Esophagus squamous epithelium (tissue), 5 donors: ENCODE measurements at places on chromosomes 12 and 14.

DNA sequence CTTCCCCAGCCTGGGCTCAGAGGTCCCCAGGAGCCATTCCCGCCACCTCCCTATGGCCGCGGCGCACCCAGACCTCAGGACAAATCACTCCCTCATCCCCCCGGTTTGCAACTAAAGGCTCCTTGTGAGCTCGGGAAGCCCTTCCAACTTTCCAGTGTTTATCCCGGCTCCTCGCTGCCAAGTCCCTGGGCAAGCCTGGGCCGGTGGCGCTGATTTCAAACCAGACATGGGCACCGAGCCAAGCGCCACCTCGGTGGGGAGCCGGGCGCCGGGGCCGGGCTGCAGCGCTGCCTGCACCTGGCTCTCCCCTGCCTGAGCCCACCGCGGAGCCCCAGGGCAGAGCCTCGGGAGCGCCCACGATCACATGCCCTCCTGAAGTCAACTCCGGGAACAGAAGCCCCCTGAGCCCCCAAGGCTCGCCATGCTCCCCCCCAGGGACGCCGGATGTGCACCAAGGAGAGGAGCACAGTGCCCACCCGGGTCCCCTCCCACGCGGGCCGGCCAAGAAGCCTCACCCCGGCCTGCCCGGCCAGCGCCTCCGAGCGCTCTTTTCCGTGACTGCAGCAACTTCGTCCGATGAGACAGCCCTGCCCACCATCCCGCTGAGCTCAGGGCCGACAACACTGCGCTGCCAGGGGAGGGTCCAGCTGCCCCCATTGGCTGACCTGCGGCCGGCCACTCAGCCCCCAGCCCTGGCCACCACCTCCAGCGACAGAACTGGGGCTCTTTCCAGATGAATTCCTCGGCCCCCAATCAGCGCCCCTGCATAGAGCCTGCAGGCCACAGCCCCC lies 50.0 kb downstream of the NCOR2 start:
- DNase-seq, result no peak

DNA sequence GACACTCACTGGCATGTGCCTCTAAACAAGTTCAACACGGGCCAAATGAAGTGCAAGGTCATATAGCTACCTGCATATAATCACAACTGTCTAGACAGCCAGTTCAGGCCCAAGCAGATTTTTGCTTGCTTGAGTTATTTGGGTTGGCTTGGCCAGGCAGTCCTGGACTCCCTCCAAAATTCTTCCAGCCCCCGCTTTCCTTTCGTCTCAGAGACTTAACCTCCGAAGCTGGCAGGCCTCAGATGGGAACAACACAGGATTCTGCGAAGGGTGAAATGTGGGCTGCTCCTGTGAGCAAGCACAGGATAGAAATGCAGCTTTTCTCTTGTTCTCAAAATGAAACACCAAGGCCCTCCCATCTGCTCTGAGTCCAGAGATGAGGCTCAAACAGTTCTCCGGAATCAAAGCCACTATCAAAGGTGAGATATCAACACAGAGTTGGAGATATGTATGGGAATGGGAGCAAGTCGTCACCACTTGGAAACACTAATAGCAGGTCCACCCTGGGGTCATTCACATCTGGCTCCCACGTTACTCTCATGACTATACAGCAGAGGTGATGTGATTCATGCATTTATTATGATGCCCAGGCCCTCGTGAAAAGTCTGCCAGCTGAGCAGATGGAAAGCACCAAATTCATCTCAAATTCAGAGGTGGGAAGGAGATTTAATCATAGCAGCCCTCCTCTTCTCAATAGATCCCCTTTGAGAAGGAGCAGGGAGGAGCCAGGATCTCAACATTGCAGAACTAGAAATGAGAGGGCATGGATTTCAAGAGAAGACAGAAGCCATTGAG lies 389.8 kb downstream of the NUAK1 start:
- DNase-seq, result no peak

GRCh38 chr12:117049295-117049694 lies 49.9 kb downstream of the TESC start:
- no peak for DNase-seq

GRCh38 chr12:15320881-15321280 lies 1.4 kb upstream of the PTPRO start:
- DNase-seq, result no peak

DNA sequence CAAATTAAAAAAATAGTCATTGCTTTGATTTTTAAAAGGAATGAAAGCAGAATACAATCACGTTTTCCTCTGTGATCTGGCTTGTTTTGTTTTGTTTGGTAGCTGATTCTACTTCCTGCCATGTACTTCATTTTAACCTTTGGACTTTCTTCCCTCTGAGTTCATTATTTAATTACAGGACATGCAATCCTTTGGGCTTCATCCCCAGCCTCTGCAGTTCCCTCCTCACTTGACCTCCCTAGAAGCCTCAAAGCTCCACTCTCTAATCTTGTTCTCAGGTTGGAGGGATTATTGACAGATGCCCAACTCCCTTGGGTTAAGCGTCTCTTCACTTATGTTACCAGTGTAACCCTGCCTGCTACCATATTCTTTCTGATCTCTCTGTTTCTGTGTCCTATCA lies 967.9 kb upstream of the SEL1L start:
- DNase-seq, result no peak

GRCh38 chr12:96258104-96258961 lies 64.2 kb downstream of the ELK3 start:
- no peak for DNase-seq

DNA sequence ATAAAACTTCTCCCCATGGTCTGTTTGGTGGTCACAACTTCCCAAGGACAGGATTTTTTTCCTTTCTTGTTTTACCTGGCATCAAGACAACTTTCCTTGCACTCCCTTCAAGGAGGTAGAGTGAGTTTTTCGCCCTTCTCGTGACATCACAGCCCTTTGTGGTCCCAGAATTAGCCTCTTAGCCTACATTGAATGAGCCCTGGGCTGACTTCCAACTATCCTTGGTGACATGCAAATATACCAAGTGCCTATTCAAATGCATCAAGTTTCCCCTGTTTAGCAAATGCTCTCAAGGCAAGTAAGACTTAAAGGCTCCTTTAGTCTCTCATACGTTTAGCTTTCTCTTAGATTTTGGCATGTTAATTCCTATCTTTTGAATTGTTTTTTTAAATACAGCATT lies 36.6 kb downstream of the TC2N start:
- DNase-seq, result no peak

DNA sequence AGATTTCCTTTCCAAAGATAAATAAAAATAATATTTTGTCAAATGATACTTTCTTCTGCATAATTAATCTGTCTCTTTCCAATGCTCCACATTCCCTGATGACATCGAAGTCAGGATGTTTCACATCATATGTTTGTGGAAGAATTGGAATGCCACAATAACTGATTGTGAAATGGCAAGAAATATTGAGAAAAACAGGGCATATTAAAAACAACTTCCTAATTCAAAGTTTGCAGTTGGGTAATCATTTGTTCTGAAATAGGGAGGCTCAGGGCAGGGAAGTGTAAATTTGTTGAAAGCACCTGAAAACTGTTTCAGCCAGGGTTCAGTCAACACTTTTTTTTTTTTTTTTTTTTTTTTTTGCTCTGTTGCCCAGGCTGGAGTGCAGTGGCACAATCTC lies 50.7 kb downstream of the BCAT1 start:
- DNase-seq, result no peak

- no peak for DNase-seq
Observed at GRCh38 chr12:116080415-116080814, 197.1 kb downstream of the MED13L start.

DNA sequence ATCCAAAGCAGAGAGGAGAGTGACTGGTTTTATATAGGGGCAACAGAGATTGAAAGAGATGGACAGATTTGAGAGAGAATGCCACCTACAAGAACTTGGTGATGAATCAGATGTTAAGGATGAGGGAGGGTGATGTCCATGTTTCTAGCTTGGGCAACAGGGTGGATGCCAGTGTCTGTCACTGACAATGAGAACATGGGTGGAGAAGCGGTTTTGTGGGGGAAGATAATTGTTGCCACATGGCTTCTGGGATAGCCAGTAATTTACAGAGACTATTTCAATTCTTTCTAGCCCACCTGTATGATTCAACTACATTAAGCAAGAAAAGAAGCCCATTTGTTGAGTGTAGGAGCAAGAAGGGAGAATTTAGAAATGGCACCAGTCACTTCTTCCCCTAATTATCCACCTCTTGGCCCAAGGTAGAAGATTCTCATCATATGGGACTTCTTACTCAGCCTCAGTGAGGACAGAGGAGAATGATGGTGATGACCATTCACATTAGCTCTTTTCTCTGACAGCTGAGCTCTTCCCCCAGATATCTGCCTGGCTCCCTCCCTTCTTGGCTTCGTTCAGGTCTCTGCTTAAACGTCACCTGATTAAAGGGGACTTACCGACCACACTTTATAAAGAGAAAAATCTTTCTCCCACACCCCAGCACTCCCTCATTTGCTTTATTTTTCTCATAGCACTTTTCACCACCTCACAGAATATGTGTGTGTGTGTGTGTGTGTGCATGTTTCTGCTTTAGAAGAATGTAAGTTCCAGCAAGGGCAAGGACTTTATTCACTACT lies 117.8 kb downstream of the DUSP6 start:
- no peak for DNase-seq

DNA sequence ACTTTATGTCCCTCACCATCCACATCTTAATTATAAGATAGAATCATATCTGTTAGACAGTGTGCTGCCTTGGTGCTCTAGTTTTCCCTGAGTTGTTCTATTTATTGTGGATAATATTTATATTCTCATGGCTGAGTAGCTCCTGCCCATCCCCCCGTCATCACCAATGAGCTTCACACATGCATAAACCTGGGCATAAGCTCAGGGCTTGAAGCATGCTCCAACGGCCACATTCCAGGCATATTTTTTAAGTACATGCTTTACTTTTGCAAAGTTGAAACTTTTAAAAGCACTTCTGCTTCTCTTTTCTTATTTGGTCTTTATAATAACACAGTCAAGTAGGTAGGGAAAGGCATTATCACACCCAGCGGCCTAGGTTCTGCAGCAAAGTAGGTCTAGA lies 3.4 kb upstream of the FBXO34 start:
- DNase-seq, result no peak

GRCh38 chr12:93299262-93299846 lies 78.4 kb upstream of the NUDT4 start:
- DNase-seq, result no peak

GRCh38 chr12:58313091-58313855 lies 371.9 kb downstream of the ATP23 start:
- no peak for DNase-seq

DNA sequence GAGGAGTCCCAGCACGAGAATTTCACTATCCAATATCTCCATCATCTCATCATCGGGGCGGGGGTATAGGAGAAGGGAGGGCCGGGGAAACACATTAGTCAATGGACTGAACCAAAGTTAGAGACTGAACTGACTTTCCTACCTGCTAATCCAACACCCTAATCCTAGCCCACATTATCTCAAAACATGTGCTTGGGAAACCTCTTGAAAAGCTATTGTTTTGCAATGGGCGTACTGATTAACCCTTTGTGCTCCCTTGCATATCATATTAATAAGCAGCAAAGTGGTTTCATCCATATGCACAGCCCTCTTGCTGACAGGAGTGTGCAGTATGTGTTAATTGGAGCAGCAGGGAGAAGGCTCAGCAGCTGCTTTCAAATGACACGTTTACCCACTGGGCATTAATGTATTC lies 125.7 kb upstream of the GRIP1 start:
- DNase-seq, result no peak

DNA sequence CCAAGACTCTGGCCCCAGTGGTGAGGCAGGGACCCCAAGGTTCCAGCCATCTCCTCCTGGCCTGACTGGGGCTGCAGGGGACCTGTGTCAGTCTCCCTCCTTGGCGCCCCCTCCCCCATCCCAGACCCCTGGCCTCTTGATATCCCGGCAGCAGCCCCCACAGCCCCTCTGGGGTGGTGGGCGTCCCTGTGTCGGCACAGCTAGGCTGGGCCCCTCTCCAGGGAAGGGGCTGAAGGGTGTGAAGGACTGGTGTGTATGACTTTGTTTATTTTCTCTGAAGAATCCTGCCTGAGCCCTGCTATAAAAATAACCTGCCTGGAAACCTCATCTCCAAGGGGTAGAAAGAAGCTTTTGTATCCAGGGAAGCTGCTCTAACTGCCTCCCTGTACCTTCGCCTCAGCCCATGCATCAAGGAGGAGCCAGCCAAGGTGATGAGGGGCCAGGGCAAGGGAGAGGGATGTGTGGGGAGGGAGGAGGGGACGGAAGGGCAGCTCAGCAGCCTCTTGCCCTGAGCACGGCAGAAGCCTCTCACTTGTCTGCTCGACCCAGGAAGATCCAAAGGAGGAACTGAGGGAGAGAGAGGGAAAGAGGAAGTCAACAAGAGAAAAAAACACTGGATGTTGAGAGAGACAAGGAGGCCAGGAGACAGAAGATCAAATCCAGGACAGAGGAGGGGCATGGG lies 25.4 kb upstream of the COL2A1 start:
- DNase-seq, result no peak

DNA sequence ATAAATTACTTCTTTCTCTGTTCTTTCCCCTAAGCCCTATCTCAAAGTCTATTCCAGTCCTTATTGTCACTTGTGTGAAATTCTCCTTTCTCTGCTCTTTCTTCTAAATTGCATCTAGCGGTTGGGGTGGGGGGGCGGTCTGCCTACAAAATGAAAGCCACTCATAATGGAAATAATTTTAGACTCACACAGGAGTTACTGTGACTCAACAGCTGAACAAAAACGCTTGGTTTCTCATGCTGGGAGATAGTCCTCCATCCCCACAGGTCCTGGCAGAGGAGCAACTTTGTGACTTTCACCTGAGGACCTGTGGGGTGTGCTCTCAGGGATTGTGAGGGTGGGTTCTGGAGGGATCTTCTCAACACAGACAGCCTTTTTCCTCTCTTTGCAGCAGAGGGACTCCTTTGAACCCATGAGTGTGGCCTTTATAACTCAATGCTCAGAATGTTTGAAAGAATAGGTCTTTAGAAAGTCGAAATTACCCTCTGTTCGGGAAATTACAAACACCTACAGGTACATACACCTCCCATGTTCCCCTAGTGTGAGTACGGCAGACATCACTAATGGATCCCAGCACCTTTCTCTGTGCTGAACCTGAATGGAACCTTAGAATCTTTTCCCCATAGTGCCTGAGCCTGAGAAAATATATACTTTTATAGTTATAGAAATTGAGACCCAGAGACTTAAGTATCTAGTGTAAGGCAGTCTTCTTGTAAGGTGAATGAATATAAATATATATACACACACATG lies 109.7 kb downstream of the CHST11 start:
- DNase-seq, result no peak

- no peak for DNase-seq
Observed at GRCh38 chr14:93346926-93347721, at the start of gene COX8C. COX8C (plus strand) TSS chr14:93347182; CDS start chr14:93347269, 87 bp downstream.

- no peak for DNase-seq
Observed at GRCh38 chr12:53090554-53090953, 6.9 kb upstream of the IGFBP6 start.

DNA sequence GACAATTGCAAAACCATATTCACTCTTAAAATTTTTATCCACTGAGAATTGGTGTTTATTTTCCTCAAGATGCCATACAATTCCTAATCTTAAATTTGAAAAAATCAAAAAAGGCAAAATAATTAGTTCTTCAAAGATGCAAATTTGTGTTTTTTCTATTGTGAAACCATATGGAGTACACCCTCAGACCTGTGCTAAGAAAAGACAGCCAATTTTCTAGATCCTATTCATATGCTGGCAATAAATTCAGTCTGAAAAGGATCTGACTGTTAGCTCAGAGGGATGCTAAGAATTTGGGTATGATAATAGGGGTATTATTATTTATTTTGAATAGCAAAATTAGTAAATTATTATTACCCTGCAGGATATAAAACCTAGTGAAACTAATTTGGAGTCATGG lies 476.9 kb upstream of the SYT1 start:
- DNase-seq, result no peak
